HCEC 1CT (cell line): ENCODE measurements at places on chromosomes 2 and 18.

- no peak for DNase-seq
Observed at GRCh38 chr18:47054369-47054768, 18.9 kb upstream of the ELOA2 start.

DNA sequence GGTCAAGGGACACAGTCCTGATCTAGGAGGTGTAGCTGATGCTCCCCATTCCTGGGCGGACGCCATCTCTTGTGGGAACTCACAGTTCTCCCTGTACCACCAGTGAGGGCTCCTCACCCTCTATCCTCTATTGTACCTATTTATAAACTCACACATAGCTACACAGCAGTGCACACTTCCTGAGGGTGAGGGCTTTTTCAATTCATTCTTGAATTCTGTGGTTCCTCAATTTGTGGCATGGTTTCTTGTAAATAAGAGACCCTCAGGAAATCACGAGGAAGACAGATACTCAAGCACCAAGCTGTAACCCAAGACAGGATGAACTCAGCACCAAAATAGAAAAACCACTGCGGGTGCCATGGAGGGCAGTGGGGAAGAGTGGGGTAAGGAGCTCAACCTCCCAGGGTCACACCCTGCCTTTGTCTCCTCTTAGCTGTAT lies 245.9 kb upstream of the PXDN start:
- DNase-seq = no peak

DNA sequence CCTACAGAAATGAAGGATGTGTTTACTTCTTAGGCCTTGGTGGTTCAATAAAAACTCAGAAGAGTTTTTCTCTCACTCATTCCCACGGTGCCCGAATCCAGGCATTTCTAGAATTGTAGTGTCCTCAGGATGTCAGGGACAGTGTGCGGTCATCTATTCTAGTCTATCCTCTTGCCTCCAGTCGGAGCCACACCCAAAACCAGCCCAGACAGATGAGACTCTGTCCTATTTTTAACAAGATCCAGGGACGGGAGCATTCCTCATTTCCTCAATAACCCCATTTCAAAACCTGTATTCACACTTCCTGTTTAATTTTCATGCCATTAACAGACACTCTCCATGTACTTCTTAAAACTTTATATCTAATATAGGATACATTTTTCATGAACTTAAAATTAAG lies 11.6 kb upstream of the RBMS1 start:
- DNase-seq = no peak

GRCh38 chr2:74328573-74328972 lies 14.6 kb downstream of the SLC4A5 start:
- DNase-seq = no peak

- no peak for DNase-seq
Observed at GRCh38 chr2:101038455-101039255, 36.6 kb downstream of the RPL31 start.

- no peak for DNase-seq
Observed at GRCh38 chr2:5799348-5799747, 107.2 kb downstream of the SOX11 start.

- no peak for DNase-seq
Observed at GRCh38 chr18:71878226-71878625, 665.9 kb downstream of the CBLN2 start.

DNA sequence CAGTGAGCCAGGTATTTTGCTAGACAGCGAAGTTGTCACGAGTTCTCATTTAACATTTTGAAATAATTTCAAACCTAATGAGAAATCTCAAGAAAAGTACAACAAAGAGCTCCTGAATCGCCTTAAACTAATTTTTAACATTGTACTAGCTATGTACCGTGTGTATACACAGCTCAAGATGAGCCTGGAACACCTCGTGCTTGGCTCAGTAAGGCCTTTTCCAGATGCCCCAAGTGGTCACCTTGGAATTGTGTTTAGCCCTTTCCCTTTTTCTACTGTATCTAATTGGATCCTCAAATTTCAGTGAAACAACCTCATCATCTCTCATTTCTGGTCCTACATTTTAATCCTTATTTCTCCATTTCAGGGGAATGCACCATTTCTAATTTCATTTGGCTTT lies 7.2 kb downstream of the PTPN4 start:
- DNase-seq = no peak

- no peak for DNase-seq
Observed at GRCh38 chr18:55219059-55219458, 259.8 kb upstream of the CCDC68 start.

GRCh38 chr2:20584399-20585358 lies 66.2 kb downstream of the HS1BP3 start:
- peak; percentile 98 for DNase-seq

DNA sequence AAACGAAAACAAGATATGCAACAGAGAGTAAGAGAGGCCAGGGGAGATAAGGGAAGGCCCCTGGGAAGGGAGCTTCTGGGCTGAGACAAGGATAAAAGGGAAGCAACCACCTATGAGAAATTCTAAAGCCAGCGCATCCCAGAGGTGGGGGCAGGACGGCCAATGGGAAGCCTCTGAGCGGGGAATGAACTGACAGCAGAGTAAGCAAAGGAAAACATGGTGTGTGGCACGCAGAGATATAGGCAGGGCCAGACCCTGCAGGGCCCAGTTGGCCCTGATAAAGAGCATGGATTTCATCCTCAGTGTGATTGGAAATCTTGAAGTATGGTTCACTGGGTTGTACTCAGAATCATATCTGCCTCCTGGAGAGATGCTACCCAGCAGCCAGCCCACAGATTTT lies 78.7 kb downstream of the IRS1 start:
- no peak for DNase-seq

GRCh38 chr2:76050196-76050595 lies 339.5 kb upstream of the GCFC2 start:
- no peak for DNase-seq

DNA sequence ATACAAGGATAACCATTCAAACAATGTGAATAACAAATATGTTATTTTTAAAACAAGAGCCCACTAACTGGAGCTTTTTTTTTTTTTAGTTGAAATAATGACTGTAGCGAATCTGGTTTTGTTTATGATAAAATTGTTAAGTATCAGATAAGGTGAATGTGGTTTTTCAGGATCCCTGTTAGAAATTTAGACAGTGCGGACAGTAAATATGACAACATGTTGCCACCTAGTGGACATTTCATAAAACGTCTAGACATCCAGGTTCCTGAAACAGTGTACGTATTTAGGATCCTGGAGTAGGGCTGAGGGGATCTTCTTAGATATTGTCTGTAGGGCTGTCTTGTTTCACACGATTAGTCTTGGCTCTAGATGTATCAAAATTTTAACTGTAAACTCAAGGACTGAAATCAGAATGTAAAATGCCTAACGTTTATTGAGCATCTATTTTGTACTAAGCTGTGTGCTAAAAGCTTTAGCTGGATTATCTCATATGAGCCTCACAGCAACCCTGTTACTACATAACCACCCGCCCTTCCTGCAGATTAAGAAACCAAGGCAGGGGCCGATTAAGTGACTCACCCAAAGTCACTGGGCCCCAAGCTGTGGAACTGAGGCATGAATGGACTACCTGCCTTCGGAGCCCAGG lies 23.9 kb upstream of the CCDC68 start:
- peak; percentile 76 for DNase-seq

DNA sequence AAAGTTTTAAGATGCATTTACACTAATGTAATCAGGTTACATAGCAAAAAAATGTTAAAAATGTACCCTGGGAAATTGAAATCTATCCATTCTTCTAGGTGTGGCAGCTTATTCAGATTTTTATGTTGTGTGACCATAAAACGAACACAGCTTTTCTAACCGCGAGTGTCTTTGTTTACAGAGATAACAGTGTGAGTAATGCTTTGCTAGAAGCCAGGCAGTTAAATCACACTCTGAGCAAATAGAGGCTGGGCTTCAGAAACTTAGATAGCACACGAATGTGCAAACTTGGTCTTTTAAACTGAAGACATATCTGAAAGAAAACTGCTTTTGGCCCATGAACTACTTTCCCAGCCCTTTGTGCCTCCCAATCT lies 116.1 kb downstream of the SPTBN1 start:
- peak; percentile 87 for DNase-seq

DNA sequence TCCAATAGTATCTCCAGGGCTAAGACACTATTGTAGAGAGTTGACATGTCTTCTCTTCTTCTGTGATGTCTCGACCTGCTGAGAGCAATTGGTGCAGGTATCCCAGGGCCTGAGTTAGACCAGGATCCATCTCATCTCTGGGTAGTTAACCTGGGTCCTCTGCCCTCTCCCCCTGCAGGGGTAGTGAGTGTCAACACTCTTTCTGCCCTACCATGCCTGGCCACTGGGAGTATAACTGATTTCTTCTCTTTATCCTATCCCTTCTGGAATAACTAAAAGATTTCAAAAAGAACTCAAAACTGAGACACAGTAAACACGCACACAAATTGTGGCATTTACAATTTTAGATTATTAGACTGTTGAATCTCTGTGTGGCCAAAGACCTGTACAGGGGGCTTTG lies 20.8 kb upstream of the SIX3 start:
- no peak for DNase-seq

DNA sequence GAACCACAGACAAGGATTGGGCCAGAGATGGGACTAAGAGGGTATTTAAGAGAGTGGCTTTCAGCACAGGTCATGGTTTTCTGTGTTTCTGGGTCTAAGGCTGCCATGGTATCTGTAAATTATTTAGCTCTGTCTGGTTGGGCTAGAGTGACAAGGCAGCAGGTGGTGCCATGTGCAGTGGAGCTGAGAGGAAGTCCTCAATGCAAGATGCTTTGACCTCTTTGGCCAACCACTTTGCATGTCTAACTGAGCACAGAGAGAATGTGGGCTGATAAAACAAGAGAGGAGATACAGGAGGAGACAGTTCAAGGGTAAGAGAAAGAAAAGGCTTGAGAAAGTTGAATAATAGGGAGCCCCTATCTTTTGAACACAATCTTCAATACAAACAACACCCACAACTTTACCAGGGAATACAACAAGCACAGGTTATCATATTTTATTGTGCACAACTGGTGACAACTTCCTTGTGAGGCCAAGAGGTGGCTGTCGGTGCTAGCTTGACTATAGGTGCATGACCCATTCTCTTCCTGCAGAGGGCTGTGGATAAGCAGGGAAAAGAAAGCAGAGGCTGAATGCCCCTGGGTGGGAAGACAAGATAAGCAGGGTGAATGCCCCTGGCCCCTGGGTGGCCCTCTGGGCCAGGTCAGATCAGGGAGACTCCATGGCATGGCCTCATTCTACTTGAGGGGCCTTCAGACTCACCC lies 12.3 kb downstream of the FLACC1 start:
- DNase-seq = no peak

DNA sequence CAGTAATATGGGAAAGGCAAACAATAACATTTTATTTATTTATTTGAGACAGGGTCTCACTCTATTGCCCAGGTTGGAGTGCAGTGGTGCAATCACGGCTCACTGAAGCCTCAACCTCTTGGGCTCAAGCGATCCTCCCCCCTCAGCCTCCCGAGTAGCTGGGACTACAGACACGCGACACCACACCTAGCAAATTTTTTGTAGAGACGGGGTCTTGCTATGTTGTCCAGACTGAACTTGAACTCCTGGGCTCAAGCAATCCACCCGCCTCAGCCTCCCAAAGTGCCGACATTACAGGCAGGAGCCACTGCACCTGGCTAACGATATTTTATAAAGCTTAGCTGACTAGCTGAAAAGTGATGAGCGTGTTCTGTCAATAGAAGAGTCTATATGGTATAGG lies 17.5 kb upstream of the PLEKHH2 start:
- no peak for DNase-seq

- peak; percentile 94 for DNase-seq
Observed at GRCh38 chr2:108492364-108492763, 41.9 kb upstream of the LIMS1 start.

GRCh38 chr2:44191739-44192138 lies 23.1 kb downstream of the PPM1B start:
- DNase-seq = no peak

DNA sequence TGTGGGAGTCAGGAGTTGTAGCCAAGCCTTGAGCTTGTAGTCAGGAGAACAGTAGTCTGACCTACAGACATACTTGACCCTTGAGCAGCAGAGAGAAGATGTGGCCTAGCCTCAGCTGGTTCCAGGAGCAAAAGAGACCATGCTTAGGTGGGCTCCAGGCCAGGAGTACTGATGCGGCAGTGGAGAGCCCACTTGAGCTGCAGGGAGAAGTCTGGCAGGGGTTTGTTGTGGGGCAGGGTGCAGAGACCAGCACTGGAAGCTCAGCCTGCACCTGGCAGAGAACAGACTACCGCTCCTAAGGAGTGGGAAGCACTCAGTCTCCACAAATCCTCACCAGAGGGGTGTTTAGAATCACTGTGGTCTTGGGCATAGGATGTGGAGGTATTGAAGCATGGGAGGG lies 197.9 kb downstream of the TPGS2 start:
- no peak for DNase-seq

GRCh38 chr2:86284401-86284841 lies 53.0 kb downstream of the REEP1 start:
- no peak for DNase-seq

- DNase-seq = no peak
Observed at GRCh38 chr2:144580521-144581161, 60.7 kb upstream of the ZEB2 start.

GRCh38 chr2:227772932-227773331 lies 27.2 kb downstream of the SCYGR8 start:
- DNase-seq = no peak

DNA sequence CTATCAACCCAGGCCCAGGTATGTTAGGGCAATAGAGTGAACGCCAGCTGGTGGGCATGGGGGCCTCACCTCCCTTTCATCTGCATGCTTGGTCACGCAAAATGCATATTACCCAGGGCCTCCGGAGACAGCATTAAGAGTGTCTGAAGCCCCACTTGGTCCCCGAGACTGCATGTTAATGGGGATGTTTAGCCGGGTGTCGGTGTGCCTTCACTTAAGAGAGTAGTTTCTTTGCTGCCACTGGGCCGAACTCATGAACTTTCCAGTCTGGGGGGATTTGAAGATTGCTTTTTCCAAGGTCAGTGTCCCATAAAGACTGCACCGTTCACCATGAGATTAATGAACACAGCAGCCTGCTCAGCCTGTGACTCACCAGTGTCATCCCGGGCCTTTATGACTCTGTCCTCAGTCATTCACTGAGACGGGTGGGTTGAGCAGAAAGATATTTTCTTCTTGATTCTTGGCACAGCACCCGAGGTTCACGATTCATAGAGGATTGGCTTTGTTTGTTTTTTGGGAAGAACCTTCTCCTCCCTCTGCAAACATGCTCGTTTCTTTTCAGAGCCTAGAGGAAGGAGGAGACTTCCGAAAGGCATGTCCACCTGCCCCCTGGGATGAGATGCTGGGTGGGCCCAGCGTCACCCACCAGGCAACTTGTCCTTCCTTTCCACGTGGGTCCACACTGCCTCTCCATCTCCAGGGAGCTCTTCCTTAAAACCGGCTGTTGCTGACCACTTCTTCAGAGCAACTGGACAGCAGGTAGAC lies 199.1 kb downstream of the GLI2 start:
- peak; percentile 96 for DNase-seq
